Progenitor cell of endocrine pancreas (in vitro differentiated cells): ENCODE measurements at places on chromosomes 7 and 10. TPM values are rescaled to one million over a fixed set of nuclear protein-coding genes. Genes with fewer than 3 reads are reported as not detected.
A peak's percentile ranks its signal among the peaks of the same experiment; 100 is the strongest.

DNA sequence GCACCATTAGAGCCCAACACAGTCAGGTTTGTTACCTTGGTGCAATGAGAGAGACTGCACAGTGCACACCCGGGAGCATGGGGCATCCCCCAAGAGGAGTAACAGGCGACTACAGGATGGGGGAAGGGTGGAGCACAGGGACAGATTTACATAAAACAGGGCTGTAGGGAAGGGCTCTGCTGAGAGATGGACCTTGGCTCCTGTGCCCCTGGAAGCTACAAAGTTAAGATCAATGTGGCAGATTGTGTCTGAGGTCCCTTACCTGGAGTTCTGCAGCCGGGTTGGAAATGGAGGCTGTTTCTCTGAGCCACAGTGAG is 13.7 kb upstream of the SLC18A3 start:
- H3K36me3 ChIP-seq, result no peaks in the 10 kb centered on the region
- peaks cover 56% of the 10 kb centered on the region for H3K27me3 ChIP-seq
- no peaks in the 10 kb centered on the region for H3K4me1 ChIP-seq

PCBD1 gene
- 147 and 162 TPM in 2 replicates for total RNA-seq

DNA sequence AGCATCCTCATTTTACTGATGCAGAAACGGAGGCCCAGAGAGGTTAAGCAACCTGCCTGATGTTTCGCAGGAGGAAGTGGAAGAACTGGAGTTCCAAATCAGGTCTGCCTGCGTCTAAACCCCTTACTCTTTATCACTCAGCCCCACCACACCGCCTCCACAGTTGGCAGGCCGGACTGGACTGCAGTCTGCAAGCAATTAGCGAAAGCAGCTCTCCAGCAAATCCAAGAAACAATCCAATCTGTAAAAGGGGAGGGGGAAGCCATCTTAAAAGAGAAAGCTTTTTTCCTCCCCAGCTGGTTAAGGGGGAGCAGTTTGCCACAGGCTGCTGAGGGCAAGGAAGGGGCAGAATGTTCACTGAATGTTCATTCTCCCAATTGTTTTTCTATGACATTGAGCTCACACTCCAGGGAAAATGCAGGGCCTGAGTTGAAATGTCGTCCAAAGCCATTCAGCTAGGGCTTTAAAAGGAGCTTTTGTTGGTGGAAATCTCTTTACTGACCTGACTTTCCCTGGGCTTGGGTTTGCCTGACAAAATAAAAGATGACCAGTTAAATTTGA is 350.1 kb downstream of the RNLS start:
- no peak overlapping the region for H3K4me3 ChIP-seq
- no peaks in the 10 kb centered on the region for H3K36me3 ChIP-seq
- H3K27me3 ChIP-seq, result peaks cover 51% of the 10 kb centered on the region

- no peak for DNase-seq
- peaks cover 28% of the 10 kb centered on the region for H3K4me1 ChIP-seq
- no peaks in the 10 kb centered on the region for H3K27me3 ChIP-seq
- H3K4me3 ChIP-seq, result no peak overlapping the region
- no peak overlapping the region for H3K27ac ChIP-seq
- peaks cover 1% of the 10 kb centered on the region for H3K36me3 ChIP-seq
These were observed 96.9 kb downstream of the PIP4K2A start for GRCh38 chr10:22617516-22617915.

PAOX gene
- total RNA-seq, result 11.9 and 14.1 TPM in 2 replicates

DNA sequence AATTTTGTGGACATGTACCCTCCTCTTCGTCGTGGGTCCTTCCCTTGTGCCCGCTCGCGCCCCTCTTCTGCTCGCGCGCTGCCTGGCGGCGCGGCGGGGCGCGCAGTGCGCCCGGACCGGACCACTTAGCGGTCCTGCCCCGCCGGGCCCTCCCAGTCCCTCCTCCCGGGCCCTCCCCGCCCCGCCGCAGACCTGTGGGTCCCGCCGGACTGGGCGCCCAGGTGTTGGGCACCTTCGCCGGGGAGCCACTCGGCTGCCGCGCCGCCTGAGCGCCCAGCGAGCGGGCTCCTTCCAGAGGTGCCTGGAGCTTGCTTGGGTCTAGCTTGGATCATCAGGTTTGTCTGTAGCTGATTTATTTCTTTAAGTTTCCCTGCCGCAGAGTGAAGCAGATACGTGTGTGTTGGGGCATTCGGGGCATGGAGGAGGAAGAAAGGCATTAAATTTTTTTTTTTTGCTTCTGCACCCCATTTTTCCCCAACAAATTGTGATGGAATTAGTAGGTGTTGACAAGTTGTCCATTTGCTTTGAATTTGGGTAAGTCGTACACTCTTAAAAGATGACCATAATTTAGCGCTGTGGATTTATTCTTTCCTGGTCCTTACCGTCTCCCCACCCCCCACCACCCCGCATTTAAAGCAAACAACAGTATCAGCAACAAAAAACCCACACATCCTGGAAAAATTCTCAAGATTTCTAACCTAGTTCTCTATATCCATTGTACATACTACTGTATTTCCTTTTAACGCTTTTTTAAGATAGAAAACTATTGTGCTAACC is 905 bp downstream of the C1GALT1 start:
- peak overlapping the region; percentile 89 for H3K27ac ChIP-seq
- peaks cover 1% of the 10 kb centered on the region for H3K36me3 ChIP-seq
- DNase-seq, result peak; percentile 48
- H3K4me1 ChIP-seq, result peaks cover 26% of the 10 kb centered on the region
- no peaks in the 10 kb centered on the region for H3K27me3 ChIP-seq

PDAP1 gene
- 128 TPM in 2 replicates for total RNA-seq

GRCh38 chr10:30184397-30185033 is 125.1 kb upstream of the JCAD start:
- DNase-seq, result no peak
- peaks cover 5% of the 10 kb centered on the region for H3K4me1 ChIP-seq
- H3K27ac ChIP-seq, result no peak overlapping the region
- no peak overlapping the region for H3K4me3 ChIP-seq
- H3K27me3 ChIP-seq, result peaks cover 18% of the 10 kb centered on the region

DNA sequence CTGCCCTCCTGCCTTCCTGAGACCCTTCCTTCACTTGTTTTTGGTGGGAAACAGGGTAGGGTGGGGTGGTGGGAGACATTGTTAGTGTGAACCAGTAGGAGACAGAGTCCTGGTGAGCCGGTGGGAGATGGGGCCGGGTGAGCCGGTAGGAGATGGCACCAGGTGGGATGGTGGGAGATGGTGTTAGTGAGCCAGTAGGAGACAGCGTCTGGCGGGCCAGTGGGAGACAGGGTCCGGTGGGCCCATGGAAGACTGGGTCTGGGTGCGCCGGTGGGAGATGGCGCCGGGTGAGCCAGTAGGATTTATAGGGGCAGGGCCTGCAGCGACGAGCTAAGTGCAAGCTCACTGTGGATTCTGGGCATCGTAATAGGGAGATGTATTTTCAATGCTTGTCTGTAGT is 116.8 kb downstream of the TRRAP start:
- no peaks in the 10 kb centered on the region for H3K4me1 ChIP-seq
- H3K36me3 ChIP-seq, result peaks cover 20% of the 10 kb centered on the region
- DNase-seq, result no peak
- H3K4me3 ChIP-seq, result no peak overlapping the region

DNA sequence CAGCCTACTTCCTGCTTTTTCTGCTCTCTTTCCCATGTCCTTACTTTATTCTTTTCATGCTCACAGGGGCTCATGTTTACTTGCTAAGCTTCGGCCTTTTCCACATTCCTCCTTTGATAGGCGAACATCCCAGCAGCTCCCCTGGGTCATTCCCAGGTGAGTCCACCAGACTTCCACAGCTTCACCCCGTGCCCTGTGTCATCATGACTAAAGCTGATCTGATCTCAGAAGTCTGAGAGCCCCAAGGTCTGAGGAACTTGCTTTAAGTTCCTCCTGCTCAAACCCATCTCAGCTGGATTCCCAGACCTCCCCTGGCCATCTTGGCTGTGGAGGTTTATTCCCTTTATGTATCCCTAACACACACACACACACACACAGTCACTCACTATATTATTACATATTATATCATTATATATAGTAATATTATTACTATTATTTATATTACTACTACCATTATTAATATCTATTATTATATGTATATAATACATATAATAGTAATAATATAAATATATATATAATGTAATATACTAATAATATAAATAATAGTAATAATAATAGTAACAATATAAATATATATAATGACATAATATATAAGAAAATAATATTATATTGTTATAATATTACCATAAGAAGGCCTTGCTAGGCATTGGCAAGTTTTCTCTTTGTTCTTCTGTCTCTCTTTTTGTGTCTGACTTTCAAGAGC is 295.9 kb downstream of the PTEN start:
- H3K36me3 ChIP-seq, result no peaks in the 10 kb centered on the region
- no peak overlapping the region for H3K4me3 ChIP-seq
- no peak for DNase-seq
- no peaks in the 10 kb centered on the region for H3K27me3 ChIP-seq
- H3K27ac ChIP-seq, result no peak overlapping the region

GRCh38 chr7:129122078-129122750 is 22.3 kb upstream of the TSPAN33 start:
- H3K4me1 ChIP-seq, result no peaks in the 10 kb centered on the region
- no peak for DNase-seq
- H3K4me3 ChIP-seq, result no peak overlapping the region
- peaks cover 15% of the 10 kb centered on the region for H3K27me3 ChIP-seq
- no peak overlapping the region for H3K27ac ChIP-seq

- H3K4me3 ChIP-seq, result no peak overlapping the region
- no peaks in the 10 kb centered on the region for H3K27me3 ChIP-seq
- no peak overlapping the region for H3K27ac ChIP-seq
- no peak for DNase-seq
These were observed 183.7 kb downstream of the GPAM start for GRCh38 chr10:111999915-112000302.

ASAH2B gene
- total RNA-seq, result 7.2 and 8.6 TPM in 2 replicates

GRCh38 chr7:55476852-55477780 is 95.2 kb downstream of the VOPP1 start:
- no peaks in the 10 kb centered on the region for H3K4me1 ChIP-seq
- H3K27ac ChIP-seq, result no peak overlapping the region
- no peak for DNase-seq
- H3K4me3 ChIP-seq, result no peak overlapping the region
- H3K27me3 ChIP-seq, result no peaks in the 10 kb centered on the region

GRCh38 chr10:117860823-117861222 is 185.9 kb downstream of the RAB11FIP2 start:
- no peaks in the 10 kb centered on the region for H3K4me1 ChIP-seq
- no peak overlapping the region for H3K27ac ChIP-seq
- H3K27me3 ChIP-seq, result peaks cover 22% of the 10 kb centered on the region

DNA sequence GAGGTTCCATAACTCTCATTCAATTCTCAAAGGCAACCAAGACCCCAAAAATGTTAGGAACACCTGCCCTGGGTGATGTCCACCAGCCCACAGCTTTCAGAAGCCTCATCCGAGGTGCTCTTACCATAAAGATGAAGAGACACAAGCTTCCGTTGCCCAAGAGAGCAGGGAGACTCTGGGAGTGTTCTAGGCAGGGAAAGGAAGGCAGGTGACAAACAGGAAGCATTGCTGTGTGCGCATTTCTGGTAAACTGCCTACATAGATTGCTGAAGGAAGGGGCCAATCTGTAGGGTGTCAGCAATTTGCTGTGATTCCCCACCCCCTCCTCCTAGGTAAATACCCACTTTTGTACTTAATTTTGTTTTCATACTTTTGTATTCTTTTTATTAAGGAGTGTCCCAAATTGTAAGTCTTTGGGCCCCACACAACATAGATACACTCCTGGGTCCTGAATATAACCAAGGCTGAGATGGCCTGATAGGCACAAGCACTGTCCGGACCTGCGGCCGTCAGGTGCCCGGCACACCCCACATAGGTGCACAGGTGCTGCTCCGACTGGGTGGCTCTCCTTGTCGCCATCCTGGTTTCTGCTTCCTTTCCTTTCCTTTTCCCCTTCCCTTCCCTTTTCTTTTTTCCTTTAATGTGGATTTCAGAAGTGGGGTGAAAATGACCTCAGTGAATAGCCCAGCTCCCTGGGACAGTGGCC is 51.4 kb upstream of the SMNDC1 start:
- no peak for DNase-seq
- H3K27me3 ChIP-seq, result no peaks in the 10 kb centered on the region
- H3K36me3 ChIP-seq, result no peaks in the 10 kb centered on the region
- no peak overlapping the region for H3K4me3 ChIP-seq
- H3K27ac ChIP-seq, result peak overlapping the region; percentile 22

DNA sequence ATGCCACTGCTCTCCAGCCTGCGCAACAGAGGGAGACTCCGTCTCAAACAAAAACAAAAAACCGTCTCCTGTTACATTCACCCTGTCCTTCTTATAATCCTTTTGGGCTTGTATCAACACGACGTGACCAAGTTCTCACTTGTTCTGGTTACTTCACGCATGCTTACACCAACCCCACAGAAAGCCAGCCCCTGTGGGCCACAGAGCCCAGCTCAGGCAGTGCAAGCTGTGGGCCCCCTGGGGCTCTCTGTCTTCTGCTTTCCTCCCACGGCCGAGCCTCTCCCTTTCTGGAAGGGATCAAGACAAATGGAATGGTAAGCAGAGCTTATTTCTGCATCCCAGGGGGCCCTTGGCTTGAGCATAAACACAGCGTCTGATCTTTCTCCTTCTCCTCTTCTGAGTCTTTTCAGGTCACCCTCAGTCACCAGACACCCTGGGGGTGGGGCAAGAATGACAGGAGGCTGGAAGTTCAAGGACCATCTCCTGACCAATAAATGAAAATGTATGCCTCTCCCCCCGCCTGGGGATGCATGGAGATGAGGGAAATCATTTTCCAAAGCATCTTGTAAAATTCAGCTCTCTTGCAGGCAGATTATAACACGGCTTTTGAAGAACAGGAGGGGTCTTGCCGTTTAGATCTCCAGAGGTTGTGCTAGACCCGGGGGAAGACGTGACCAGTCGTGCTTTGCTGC is 19.0 kb upstream of the TRIM56 start:
- DNase-seq, result no peak
- no peak overlapping the region for H3K4me3 ChIP-seq
- H3K4me1 ChIP-seq, result no peaks in the 10 kb centered on the region
- H3K36me3 ChIP-seq, result no peaks in the 10 kb centered on the region

GRCh38 chr7:142077762-142078161 is 33.8 kb upstream of the MGAM2 start:
- H3K4me3 ChIP-seq, result no peak overlapping the region
- no peaks in the 10 kb centered on the region for H3K27me3 ChIP-seq
- no peaks in the 10 kb centered on the region for H3K36me3 ChIP-seq
- no peak overlapping the region for H3K27ac ChIP-seq
- no peaks in the 10 kb centered on the region for H3K4me1 ChIP-seq
- DNase-seq, result no peak

- no peak overlapping the region for H3K27ac ChIP-seq
- H3K36me3 ChIP-seq, result no peaks in the 10 kb centered on the region
- DNase-seq, result no peak
These were observed 45.1 kb upstream of the INHBA start for GRCh38 chr7:41747961-41748360.

DNA sequence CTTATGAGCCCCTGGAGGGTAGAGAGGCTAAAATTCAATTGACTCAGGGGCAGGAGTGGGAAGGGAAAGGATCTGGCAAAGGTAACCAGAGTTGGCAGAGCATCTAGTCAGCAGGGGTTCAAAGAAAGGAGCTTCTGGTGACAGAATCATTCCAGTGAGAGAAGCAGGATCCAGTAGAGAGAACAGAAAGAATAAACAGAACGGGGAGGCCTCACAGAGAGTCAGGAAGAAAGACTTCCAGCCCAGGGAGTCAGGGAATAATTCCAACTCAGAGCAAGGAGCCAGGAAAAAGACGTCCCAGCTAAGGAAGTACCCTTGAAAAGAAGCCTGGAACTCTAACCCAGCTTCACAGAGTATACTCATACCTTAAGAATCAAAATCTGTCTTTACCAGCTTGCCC is 66.6 kb upstream of the CPXM2 start:
- peaks cover 4% of the 10 kb centered on the region for H3K27me3 ChIP-seq
- no peak overlapping the region for H3K27ac ChIP-seq
- no peaks in the 10 kb centered on the region for H3K36me3 ChIP-seq
- H3K4me1 ChIP-seq, result peaks cover 2% of the 10 kb centered on the region
- H3K4me3 ChIP-seq, result no peak overlapping the region
